ENCODE measurements at places on chromosomes 11 and 22.

DNA sequence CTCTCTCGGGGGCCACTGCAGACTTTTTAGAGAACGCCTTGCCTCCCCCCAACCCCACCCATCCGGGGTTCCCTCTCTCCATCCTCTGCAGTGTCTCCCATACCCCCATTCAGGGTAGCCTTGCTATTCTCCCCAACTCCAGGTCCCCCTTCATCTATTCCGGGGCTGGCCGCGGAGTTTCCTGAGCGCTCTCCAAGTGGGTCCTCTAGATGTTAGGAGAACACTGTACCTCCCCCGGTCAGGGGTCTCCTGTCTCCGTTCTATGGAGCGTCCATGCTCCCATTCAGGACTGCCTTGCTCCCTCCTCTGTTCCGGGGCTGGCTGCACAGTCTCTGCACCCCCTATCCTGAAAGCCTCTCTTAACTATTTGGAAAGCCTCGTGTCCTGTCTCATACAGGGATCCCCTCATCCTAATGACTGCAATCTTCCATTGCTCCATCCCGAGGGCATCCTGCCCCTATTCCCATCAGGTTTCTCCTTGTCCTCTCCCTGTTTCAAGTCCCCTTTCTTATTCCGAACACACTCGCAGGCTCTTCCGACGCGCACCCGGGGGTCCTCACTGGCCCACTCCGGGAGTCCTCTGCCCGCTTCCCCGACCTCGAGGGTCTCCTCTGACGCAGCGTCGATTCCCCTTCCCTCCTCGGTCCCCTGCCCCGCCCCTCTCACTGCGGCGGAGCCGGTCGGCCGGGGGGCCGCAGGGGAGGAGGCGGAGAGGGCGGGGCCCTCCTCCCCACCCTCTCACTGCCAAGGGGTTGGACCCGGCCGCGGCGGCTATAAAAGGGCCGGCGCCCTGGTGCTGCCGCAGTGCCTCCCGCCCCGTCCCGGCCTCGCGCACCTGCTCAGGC lies at the start of gene NEFH:
Gene NEFH, plus strand, starts transcription at position 802 of the 845 bp plus-strand sequence. CDS start 45 bp downstream, outside the sequence.
- no peak for DNase-seq

- no peak for DNase-seq
Measured at GRCh38 chr11:45107029-45107428, 39.4 kb upstream of the PRDM11 start.

DNA sequence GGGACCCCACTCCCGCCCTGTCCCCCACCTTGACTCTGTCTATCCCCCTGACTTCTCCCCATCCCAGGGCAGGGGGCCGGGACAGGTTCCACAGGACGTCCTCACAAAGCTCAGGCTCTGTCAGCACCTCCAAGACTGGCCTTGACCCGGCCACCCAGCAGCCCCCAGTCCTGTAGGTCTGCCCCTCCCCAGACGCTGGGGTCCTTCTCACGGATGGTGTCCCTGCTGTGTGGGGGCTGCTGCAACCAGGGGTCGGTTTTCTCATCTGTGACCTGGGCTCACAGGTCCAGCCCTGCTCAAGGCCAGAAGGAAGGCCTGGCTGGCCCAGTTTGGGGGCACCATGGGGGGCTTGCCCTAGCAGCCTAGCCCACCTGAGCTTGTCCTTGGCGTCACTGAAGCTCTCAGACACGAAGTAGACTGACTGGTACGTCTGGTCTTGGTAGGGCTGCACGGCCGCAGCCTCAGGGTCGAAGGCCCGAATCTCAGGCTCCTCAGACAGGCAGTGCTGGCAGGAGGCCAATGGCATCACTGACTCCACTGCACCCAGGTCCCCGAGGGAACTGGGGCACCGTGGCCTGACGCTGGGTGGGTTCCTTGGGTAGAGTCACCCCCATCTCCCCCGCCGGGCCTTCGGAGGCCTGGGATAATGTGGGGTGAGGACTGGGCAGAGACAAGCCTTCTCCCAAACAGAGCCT lies 4.0 kb upstream of the INS start:
- no peak for DNase-seq

- no peak for DNase-seq
Measured at GRCh38 chr11:130635937-130636630, 187.6 kb downstream of the ADAMTS15 start.

- DNase-seq = no peak
Measured at GRCh38 chr22:36252754-36253522, at the start of gene APOL1. TSS of gene APOL1 (plus strand) at chr22:36253133. CDS start at chr22:36254956, 1,823 bp downstream.

GRCh38 chr11:107916671-107917241 lies 11.5 kb upstream of the RAB39A start:
- no peak for DNase-seq

- no peak for DNase-seq
Measured at GRCh38 chr22:23514322-23515038, 65.6 kb downstream of the IGLL1 start.

- peak; percentile 57 for DNase-seq
Measured at GRCh38 chr11:63917692-63918506, 935 bp upstream of the RCOR2 start.

DNA sequence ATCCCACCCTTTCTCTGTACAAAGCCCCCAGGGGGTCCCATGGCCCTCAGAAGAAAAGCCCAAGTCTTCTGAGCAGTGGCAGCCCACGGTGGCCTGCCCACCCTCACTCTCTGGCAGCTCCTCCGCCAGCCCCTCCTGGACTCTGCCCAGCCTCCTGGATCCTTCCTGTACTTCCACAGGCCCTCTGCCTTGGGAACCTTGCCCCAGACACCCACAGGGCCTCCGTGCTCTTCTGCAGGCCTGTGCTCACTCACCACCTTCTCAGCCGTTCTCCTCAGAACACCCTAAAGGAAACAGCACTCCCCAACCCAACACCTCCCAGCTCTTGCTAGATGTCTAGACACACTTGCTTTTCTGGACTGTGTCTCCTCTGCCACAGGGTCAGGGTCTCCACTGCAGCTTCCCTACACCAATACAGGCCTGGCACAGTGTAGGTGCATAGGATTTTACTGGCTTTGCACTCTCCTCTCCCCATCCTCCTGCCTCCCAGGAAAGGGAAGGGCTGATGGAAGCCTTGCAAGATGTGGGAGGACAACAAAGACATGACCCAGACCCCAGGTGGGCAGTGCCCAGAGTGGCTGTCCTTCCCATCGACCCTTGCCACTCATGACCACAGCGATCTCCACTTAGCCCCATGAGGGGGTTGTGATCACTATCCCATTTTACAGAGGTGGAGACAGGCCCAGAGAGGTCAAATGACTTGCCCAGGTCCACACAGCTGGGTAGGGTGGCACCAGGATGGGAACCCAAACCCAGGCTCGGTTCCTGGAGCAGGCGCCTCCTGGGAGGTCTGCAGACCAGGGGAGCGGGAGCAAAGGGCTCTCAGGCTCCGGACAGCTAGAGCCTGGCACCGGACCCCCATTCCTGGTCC lies 2.0 kb downstream of the SCARF2 start:
- no peak for DNase-seq

- DNase-seq = no peak
Measured at GRCh38 chr22:31259798-31260473, 32.4 kb downstream of the PIK3IP1 start.

DNA sequence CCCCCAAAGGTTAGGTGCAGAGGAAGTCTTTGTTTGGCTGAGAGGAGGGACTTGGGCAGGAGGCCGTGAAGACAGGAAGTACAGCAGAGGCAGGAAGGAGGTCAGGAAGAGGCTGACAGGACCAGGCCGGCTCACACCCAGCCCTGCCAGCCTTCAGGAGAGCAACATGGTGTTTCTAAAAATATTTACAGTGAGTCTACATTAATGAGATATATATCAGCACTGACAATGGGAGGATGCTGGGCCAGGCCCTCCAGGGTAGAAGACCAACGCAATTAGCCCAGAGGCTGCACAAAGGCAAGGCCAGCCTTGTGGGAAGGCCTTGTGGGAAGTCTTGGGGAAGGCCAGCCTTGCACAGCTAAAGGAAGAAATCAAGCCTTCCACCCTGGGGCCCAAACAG lies 7.9 kb upstream of the APLNR start:
- DNase-seq = no peak

GRCh38 chr11:66317322-66317722 lies 478 bp upstream of the CD248 start:
- no peak for DNase-seq

DNA sequence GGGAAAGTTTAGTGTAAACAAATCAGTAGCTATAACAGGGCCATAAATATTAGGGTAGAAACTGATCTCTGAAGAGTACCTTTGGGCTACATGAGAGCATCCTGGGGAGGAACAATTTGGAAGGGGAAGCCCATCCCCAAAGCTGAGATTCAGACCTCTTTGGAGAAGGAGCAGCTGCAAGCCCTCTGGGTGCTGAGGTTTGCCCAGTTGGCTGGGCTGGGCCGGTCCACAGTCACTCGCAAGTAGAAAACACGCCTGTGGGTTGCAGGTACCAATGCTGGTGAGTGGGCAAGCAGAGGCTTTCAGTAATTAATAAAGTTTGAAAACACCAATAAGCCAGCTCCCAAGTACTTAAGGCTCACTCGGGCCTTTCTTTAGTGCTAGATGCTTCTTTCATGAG lies 124.5 kb downstream of the ARHGAP8 start:
- no peak for DNase-seq

DNA sequence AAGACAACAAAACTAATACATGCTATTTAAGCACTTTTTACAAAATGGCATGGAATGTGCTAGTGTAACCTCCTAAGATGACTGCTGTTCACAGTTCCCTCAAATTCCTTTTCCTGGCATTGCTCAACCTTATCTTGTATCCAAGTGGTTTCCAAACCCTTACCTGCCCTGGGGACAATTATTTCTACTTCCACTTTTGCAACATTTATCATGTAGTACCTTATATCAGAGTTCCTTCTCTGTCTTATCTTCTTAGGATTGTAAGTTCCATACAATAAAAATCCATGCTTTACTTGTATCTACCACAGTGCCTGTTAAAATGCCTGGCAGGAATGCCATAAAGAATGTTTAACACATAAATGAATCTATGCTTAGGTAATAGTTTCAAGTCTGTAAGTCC lies 109.2 kb upstream of the MTMR2 start:
- no peak for DNase-seq

DNA sequence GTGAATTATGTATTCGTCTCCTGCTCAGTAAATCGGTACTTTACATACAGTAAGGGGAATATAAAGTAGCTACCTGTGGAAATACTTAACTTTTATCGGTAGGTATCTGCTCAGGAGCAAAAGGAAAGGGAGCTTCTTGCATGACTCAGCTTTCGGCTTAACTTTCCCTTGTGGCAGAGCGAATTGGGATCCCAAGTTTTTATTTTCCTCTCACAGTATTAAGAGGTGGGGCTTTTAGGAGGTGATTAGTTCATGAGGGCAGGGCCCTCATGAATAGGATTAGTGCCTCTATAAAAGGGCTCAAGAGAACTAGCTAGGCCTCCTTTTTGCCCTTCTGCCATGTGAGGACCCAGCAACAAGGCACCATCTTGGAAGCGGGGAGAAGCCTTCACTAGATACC lies 18.7 kb downstream of the RCN1 start:
- no peak for DNase-seq

GRCh38 chr11:75155570-75156422 lies 4.9 kb downstream of the SLCO2B1 start:
- DNase-seq = no peak

DNA sequence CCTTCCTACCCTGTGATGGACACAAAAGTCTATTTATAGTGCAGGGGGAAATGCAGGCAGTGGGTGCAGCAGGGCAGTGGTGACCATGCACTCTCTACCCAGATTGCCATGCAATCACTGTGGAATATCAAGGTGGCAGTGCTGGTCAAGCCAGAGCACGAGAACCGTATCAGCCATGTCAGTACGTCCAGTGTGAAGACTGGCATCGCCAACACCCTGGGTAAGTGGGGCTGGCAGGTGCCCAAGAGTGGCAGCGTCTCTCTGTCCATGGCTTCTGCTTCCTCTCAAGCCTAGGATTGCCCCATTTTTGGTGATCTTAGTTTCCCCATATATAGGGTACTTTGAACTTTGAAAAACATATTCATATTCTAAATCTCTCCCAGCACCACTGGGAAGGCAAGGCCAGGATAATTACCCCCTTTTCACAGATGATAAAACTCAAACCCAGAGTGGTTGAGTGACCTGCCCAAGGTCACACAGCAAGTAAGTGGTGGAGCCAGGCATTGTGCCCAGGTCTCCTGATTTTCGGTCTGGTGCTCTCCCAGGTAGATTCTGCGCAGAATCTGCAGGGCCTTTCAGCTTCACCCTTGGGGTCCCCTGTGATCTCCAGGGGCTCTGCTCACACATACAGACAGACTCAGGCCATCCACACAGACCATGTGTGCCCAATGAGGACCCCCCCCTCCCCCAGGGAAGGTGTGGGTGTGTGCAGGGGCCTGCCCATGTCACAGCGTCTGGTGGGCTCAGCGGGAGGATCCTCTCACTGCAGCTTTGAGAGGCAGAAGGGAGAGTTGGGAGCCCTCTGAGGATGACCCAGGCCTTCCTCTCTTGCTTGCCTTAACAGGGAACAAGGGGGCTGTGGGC lies 7.1 kb downstream of the INPPL1 start:
- no peak for DNase-seq

GRCh38 chr11:126592496-126593410 lies 237.3 kb downstream of the ST3GAL4 start:
- no peak for DNase-seq

DNA sequence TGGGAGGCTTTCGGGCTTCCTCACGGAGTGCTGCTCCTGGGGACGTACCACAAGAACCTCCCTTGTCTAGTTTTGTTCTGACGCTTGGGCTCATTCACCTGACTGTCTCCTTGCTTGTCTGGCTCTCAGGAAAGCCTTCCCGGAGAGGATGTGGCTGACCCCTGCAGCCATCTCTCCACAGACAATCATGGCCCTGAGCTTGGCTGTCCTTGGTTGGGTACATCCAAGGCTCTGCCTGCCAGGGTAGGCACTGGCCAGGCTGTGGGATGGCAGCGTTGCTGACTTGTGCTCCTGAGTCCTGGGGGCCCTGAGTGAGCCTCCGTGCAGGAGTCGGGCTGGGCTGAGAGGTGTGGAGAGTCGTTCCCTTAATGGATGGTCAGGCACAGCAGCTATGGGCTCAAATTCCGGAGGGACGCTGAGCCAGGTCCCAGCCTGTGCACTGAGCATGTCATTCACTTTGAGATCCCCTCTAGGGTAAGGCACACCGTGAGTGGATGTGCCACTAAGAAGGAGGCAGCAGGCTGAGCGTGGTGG lies 32.8 kb downstream of the BCR start:
- no peak for DNase-seq

DNA sequence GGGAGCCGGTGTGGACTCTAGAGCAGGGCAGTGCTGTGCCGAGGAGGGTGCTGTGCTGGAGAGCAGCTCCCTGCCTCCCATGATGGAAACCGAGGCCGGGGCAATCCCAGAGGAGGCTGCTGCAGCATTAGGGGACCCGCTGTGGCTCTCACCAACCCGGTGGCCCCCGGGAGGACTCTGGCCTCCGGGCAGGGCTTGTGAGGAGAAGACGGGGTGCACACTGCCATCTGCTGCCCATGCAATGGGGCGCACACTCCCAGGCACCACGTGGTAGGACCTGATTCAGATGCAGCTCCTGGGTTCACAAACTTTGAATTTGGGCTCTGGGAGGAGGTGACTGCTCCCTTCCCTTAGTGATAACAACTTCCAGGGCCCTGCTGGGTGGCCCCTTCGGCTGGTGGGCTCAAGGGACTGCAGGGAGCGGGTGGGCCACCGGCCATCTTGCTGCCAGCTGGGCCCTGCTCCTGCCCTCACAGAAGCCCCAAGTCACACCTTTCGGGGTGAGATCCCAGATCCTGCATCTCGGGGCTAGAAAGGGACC lies 93.8 kb upstream of the FGF3 start:
- no peak for DNase-seq

- peak; percentile 6 for DNase-seq
Measured at GRCh38 chr11:73227571-73228211, 9.6 kb downstream of the P2RY2 start.

GRCh38 chr11:18243783-18244362 lies 4.6 kb downstream of the SAA2 start:
- DNase-seq = no peak
